ENCODE measurements at places on chromosomes 12 and 14.

DNA sequence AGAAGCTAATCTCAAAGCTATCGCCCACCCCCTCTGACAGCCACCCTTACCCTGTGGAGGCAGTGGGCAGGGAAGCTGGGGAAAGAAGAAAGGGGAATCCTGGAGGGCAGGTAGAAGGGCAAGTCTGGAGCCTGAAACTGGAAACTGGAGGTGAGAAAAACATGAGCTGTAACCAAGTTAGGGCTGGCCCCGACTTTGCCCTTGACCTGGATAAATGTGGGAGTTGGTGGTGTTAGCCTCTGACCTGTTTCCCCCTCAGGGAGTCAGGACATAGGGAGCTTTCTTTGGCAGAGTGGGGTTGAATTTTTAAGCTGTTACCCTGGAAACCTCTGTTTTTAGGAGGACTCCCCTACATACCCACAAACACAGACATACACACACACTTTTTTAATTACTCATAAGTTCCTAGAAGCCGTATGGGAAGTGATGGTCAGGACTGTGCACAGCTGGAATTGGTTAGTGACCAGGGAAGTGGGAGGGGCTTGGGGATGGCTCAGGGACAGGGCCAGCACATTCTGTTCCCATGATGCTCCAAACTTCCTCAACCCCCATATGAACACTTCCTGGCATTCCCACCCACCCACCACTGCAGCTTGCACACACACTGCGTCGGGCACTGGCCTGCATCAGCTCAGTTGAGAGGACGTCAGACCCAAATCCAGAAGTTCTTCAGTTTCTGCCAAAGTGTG lies 5.0 kb upstream of the MMP19 start:
- peak; percentile 86 for DNase-seq

DNA sequence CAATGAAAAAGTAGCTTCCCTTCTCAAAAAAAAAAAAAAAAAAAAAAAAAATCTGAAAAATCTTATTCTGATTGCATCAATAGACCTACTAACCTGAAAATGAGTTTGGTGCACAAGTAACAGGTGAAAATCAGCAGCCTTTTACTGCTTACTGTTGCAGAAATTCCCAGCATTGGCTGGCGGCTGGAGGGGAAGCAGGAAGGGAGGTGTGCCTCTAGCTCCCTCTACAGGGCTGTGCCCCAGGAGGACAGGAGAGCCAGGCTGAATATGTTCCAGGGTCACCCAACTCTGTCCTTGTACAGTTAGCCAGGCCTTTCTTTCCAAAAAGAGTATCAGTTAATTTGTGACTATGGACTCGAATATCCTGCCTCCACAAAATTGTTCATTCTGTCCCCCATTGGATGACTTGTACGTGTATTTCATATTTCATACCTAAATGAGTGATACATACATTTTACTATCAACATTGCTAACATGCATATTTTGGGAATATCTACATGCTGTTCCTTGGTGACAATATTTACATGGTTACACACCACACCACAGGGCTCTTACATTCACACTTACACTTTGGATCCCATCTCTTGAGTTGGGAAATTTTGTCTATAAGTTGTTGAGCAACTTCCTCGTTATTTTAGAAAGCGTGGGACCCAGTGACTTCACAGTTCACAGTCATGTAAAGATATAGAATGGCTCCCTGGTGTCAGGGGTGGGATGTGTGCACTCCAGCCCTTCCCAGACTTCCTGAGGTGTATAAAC lies 124.8 kb downstream of the SAMD4A start:
- peak; percentile 74 for DNase-seq

- no peak for DNase-seq
These were observed 136.3 kb upstream of the PZP start for GRCh38 chr12:9344541-9344940.

DNA sequence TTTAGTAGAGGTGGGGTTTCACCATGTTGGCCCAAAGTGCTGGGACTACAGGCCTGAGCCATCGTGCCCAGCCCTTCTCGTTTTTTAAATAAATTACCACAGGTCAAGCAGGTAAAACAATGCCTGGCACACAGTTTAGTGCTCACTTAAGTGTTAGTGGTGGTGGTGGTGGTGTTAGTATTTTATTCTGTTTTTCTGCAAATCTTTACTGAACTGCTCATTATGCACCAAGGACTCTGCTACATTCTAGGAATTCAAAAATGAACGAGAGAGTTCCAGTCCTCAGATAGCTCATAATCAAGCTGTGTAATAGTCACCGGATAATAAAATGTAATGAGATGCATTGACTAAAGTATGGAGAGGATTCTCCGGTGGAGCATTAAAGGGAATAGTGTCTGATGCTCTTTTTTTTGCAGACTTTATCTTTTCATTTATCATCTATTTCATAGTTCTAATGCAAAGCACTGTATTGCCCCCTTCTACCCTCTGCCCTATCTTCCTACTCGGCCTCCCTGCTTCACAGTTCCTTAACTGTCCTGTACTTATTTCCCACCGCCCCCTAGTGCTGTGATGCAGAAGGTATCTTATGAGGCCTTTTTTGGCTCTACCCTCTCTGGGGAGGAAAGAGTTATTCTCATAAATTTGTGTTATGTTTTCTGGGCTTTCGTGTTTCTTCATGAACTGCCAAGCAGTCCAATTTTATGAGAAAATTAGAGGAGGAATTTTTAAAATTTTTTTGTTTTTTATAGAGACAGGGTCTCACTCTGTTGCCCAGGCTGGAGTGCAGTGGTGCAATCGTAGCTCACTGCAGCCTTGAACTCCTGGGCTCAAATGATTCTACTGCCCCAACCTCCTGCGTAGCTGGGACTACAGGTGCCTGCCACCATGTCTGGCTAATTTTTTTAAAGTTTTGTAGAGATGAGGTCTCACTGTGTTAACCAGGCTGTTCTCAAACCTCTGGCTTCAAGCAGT lies 1.0 kb downstream of the ITFG2 start:
- peak; percentile 56 for DNase-seq

- no peak for DNase-seq
These were observed 224.9 kb downstream of the APAF1 start for GRCh38 chr12:98869886-98870503.

DNA sequence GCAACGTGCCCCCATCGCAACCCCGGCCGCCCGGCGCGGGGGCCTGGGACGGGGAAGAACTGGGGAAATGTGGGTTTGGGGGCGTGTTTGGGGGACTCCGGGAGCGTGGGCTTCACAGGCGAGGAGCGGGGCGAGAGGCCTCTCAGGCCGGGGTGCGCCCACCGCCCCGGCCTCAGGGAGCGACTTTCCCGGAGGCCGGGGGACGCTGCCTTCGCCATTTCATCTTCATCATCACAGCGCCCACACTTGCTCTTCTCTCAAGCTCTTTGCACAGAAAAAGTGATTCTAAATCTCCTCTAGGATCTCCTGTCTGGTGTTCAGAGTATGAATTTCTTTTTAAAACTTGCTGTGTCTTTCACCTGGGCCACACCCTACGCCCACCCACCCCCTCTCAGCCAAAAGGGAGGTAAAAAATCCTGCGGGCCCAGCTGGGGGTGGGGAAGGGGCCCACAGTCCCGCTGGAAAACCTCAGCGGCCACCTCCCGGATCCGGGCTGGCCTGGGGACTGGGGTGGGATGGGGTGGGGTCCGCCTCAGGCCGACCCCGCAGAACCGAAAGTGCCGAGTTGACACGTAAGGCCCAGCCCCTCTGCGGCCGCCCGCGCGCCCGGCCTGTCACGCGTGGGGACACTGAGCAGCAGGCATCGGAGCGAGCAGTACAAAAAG lies 7.4 kb downstream of the CDKN1B start:
- DNase-seq: no peak

DNA sequence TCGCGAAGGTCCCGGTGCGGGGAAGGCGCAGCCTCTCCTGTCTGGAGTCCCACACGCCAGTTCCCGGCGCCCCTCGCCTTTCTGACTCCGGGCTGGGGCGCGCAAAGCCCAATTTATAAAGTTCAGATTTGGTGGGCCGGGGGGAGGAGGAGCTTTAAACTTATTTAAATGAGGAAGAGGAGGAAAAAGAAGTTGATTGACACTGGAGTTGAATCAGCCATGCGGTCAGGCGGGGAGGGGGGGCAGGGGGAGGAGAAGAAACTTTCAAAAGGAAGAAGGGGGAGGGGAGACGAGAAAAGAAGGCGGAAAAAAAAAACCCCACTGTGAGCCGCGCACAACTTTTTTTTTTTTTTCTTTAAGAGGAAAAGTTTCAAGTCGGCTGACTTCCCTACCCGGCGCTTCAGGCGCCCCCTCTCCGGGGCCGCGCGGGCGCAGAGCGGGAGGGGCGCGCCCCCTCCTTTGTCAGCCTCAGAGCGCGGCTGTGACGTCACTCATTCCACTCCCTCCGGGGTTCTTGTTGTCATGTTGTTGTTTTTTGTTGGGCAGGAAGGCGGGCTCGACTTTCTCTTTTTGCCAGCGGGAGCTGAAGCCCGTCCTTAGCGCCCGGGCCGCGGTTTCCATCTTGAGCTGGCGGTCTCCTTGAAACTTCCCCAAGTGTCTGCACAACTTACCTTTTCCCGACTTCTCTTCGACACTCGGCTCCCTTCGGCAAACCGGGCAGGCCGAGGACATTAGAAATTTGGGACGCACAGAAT lies at the start of gene ZFP36L1:
Gene ZFP36L1, minus strand, starts transcription at position 89 of the 755 bp plus-strand sequence. CDS start 129 bp downstream, outside the sequence.
- peak; percentile 94 for DNase-seq

GRCh38 chr14:98280436-98280835 lies 991.6 kb downstream of the BCL11B start:
- peak; percentile 19 for DNase-seq

GRCh38 chr14:58914279-58914855 lies 274.1 kb upstream of the DAAM1 start:
- DNase-seq: no peak

GRCh38 chr12:57010627-57011247 lies 4.4 kb upstream of the ZBTB39 start:
- DNase-seq: no peak

- no peak for DNase-seq
These were observed 53.4 kb upstream of the KRR1 start for GRCh38 chr12:75564852-75565251.

GRCh38 chr12:132308853-132309595 lies 20.4 kb downstream of the GALNT9 start:
- DNase-seq: no peak

GRCh38 chr14:74568380-74568649 lies 43.7 kb downstream of the LTBP2 start:
- DNase-seq: no peak

GRCh38 chr14:76090616-76091391 lies 60.9 kb upstream of the GPATCH2L start:
- peak; percentile 42 for DNase-seq

GRCh38 chr12:32140877-32141276 lies 34.2 kb downstream of the BICD1 start:
- DNase-seq: no peak

- DNase-seq: no peak
These were observed 45.5 kb downstream of the ZNF664 start for GRCh38 chr12:124018539-124018938.

GRCh38 chr12:100221523-100221922 lies 20.9 kb downstream of the ACTR6 start:
- DNase-seq: no peak

All from renal cortical epithelial cell (primary cell).